Thoracic aorta (tissue), 2 donors: ENCODE measurements at places on chromosomes 4 and X.

GRCh38 chr4:31124008-31124585 lies 403.9 kb downstream of the PCDH7 start:
- no peak overlapping the region for H3K4me3 ChIP-seq
- H3K27ac ChIP-seq: no peak overlapping the region
- DNase-seq: no peak
- H3K4me1 ChIP-seq: peaks cover 8% of the 10 kb centered on the region
- H3K36me3 ChIP-seq: no peaks in the 10 kb centered on the region

GRCh38 chrX:39772057-39772832 lies 325.5 kb downstream of the BCOR start:
- peak overlapping the region; percentile 34 for H3K27ac ChIP-seq
- H3K27me3 ChIP-seq: no peaks in the 10 kb centered on the region
- H3K36me3 ChIP-seq: no peaks in the 10 kb centered on the region
- no peaks in the 10 kb centered on the region for H3K4me1 ChIP-seq

DNA sequence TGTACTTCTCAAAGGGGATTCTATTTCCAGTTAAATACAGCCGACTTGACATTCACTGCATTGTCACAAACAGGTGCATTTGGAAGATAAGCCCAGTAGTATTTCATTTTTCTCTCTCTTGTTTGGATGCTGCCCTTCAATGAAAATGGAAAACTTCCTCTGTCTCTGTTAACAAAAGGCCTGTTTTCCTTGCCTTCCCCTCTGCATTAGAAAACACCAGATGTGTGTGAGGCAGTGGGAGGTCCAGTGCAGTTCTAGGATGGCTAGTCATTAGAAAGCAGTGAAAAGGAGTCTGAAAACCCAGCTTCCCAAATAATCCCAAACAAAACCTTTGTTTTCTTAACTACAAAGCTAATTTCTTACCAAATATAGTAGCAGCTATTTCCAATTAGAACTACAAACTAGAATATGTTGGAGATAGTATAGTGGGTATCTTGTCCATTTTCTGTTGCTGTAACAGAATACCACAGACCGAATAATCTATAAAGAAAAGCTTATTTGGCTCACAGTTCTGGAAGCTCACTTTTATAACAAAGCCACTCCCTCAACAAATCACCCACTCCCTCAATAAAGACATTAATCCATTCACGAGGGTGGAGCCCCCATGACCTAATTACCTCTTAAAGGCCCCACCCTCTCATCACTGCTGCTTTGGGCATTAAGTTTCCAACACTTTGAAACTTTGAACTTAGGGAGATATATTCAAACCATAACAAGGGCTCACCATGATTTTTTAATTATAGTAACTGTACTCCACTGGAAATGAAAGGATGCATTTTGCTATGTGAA lies 452.1 kb upstream of the RPS6KA3 start:
- no peaks in the 10 kb centered on the region for H3K36me3 ChIP-seq
- DNase-seq: no peak
- no peaks in the 10 kb centered on the region for H3K27me3 ChIP-seq
- no peak overlapping the region for H3K27ac ChIP-seq

DNA sequence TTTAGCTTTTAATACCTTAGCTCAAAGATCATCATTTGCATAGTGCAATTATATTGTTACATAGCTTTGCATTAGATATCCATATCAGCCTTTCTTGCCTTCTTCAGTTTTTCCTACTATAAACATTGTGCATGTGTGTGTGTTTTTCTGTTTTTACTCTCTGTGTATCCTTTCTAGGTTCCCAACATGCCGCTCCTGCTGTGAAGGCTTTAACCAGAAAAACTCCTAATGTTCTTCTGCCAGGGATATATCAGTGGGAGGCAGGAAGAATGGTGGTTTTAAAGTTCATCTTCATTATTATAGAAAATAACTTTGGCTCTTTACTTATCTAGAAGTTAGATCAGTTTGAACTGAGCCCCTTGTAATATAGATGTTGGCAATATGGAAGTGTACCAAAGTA lies 61.2 kb downstream of the CPE start:
- no peak overlapping the region for H3K27ac ChIP-seq
- H3K27me3 ChIP-seq: no peaks in the 10 kb centered on the region
- DNase-seq: no peak

- DNase-seq: no peak
- no peaks in the 10 kb centered on the region for H3K36me3 ChIP-seq
- H3K4me3 ChIP-seq: no peak overlapping the region
- H3K27ac ChIP-seq: no peak overlapping the region
These were observed 12.8 kb downstream of the ZFP42 start for GRCh38 chr4:188008377-188008776.

GRCh38 chr4:32454482-32454881 lies 1734.3 kb downstream of the PCDH7 start:
- H3K4me1 ChIP-seq: no peaks in the 10 kb centered on the region
- H3K36me3 ChIP-seq: no peaks in the 10 kb centered on the region
- no peak overlapping the region for H3K4me3 ChIP-seq
- H3K27me3 ChIP-seq: no peaks in the 10 kb centered on the region
- DNase-seq: no peak
- no peak overlapping the region for H3K27ac ChIP-seq

DNA sequence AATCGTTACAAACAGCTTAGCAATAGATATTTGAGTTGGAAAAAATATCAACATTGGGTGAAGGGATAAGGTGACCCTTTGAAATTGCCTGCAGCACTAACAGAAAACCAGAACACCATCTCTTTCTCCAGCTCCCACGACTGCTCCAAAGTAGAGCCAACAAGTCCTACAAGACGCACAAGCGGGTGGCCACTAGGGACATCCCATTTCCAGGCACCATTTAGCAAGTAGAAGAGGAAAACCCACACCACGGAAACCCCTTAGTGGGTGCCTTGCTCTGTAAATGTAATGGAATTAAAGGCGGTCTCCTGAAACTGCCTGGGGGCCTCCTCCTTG lies 1.9 kb downstream of the ARHGAP6 start:
- H3K36me3 ChIP-seq: no peaks in the 10 kb centered on the region
- H3K27me3 ChIP-seq: no peaks in the 10 kb centered on the region
- H3K4me3 ChIP-seq: peak overlapping the region; percentile 73
- H3K27ac ChIP-seq: peak overlapping the region; percentile 53
- no peaks in the 10 kb centered on the region for H3K4me1 ChIP-seq
- no peak for DNase-seq

DNA sequence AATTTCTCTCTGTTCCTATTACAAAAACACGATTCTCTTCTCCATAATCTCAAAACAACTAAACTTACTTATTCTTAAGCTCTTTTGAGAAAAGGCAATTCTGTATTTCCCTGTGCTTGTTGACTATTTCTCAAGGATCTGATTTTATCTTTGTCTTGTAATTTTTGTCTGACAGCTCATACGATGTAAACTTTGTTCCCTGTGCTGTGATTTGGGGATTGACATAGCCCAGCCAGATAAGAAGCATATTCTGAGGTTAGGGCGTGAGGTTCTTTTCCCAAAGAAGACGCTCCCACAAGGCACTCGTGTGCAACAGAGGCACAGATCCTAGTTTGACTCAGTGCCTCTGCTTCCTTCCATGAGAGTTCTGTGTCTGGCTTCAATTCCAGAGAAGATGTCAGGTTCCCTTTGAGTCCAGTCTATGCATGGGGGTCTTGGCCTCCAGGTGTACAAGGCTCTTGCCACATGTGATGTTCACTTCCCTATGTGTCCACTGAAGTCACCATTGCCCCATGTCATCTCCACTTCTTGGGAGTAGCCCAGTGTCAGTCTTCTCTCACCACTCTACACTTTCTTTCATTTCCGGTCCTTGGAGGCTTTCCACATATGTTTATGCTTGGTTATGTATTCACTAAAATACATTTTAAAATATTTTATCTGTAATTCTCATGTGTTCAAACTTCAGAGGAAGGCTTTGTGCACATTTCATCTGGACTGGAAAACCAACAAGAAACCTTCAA lies 94.8 kb downstream of the MID1 start:
- H3K4me3 ChIP-seq: no peak overlapping the region
- H3K4me1 ChIP-seq: no peaks in the 10 kb centered on the region
- H3K36me3 ChIP-seq: no peaks in the 10 kb centered on the region
- H3K27ac ChIP-seq: no peak overlapping the region
- no peaks in the 10 kb centered on the region for H3K27me3 ChIP-seq

DNA sequence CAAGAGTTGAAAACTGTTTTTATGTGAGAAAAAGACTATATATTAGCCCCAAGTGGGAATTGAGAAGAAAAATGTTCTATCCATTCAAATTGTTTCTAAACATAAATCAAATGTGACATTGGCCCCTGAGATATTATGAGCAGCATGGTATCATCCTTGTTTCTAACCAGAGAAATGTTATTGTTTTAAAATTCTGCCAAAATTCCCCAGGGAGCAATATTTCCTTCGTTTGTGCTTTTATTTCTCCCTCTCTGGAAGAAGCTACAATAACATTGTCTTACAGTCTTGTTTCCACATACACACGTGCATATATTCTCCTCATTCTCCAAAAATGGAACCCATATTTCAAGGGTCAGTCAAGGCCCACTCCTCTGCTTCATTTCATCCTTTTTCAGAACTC lies 46.7 kb downstream of the MAGEB17 start:
- H3K36me3 ChIP-seq: no peaks in the 10 kb centered on the region
- DNase-seq: no peak
- H3K4me3 ChIP-seq: no peak overlapping the region
- no peak overlapping the region for H3K27ac ChIP-seq
- H3K27me3 ChIP-seq: no peaks in the 10 kb centered on the region

GRCh38 chrX:131987252-131987651 lies 35.9 kb upstream of the STK26 start:
- no peak overlapping the region for H3K4me3 ChIP-seq
- H3K27ac ChIP-seq: no peak overlapping the region
- no peaks in the 10 kb centered on the region for H3K4me1 ChIP-seq
- DNase-seq: no peak
- H3K36me3 ChIP-seq: no peaks in the 10 kb centered on the region

DNA sequence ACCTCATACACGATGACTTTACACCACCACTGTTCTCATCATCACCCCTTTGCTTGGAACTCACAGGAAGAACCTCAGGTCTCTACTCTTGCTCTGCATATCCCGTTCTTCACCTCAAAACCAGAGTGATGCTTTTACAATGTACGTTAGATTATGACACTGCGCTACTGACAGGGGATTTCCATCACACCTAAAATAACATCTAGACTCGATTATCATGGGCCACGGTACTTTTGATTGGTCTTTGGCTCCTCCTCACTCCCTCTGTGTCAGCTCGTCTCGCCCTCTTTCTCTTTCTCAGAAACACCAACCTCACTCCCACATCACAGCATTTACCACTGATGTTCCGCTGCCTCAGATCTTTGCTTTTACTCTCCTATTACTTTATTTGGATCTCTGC lies 172.4 kb downstream of the TLL1 start:
- no peaks in the 10 kb centered on the region for H3K36me3 ChIP-seq
- no peak overlapping the region for H3K27ac ChIP-seq
- H3K4me3 ChIP-seq: no peak overlapping the region
- no peaks in the 10 kb centered on the region for H3K27me3 ChIP-seq
- no peaks in the 10 kb centered on the region for H3K4me1 ChIP-seq

- H3K4me1 ChIP-seq: no peaks in the 10 kb centered on the region
- no peak for DNase-seq
- H3K27me3 ChIP-seq: no peaks in the 10 kb centered on the region
- no peak overlapping the region for H3K4me3 ChIP-seq
- H3K27ac ChIP-seq: no peak overlapping the region
These were observed 161.1 kb upstream of the NAP1L5 start for GRCh38 chr4:88858752-88859151.

DNA sequence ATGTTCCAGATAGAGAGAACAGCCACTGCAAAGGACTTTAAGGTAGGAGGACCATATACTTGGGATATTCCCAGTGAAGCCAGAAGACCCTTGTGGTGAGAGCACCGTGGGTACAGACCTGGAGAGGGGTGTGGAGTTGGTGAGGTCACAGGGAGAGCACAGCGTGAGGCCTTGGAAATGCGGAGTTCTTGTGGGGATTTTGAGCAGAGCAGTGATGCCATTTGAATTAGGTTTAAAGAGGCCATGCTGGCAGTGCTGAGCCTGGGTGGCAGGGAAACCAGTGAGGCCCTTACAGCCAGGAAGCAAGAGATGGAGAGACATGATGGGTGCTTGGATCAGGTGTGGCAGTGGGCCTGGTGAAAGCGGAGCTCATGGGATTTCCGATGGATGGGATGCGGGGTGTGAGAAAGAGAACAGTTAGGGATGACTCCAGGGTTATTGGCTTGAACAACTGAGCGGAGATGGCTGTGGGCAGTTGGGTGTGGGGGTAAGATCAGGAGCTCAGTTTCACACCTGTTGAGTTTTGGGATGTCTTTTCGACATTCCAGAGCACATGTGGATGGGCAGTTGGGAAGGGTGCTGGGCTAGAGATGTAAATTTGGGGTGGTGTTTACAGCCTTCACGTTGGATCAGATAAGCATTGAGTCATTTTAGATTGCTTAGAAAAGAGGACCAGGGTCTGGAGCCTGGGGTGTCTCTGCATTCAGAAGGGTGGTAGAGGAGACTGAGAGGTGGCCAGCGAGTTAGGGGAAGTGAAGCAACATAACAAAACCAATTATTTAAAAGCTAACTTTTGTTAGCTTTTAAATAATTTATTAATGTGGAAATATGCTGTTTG lies 68.9 kb downstream of the TMEM131L start:
- H3K36me3 ChIP-seq: no peaks in the 10 kb centered on the region
- H3K4me3 ChIP-seq: no peak overlapping the region
- no peaks in the 10 kb centered on the region for H3K27me3 ChIP-seq
- H3K4me1 ChIP-seq: peaks cover 77% of the 10 kb centered on the region

DNA sequence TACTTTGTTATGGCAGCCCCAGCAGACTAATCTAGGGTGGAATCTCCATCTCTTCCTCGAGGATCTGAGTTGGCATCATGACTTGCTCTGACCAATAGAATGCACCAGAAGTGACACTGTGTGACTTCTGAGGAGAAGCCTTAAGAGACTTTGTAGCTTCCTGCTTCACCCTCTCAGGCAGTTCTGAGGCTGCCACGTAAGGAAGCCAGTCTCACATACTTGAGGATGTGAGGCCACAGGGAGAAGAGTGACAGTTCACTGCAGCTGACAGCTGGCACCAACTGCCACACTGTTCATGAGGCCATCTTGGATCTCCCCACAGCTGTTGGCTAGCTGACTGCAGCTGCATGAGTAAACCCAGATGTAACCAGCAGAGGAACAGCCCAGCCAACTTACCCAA lies 29.3 kb upstream of the BCOR start:
- H3K27ac ChIP-seq: no peak overlapping the region
- peaks cover 25% of the 10 kb centered on the region for H3K4me1 ChIP-seq
- no peaks in the 10 kb centered on the region for H3K36me3 ChIP-seq
- DNase-seq: no peak
- no peak overlapping the region for H3K4me3 ChIP-seq
- H3K27me3 ChIP-seq: no peaks in the 10 kb centered on the region

GRCh38 chr4:177119021-177119471 lies 190.6 kb upstream of the NEIL3 start:
- no peaks in the 10 kb centered on the region for H3K4me1 ChIP-seq
- no peaks in the 10 kb centered on the region for H3K36me3 ChIP-seq

DNA sequence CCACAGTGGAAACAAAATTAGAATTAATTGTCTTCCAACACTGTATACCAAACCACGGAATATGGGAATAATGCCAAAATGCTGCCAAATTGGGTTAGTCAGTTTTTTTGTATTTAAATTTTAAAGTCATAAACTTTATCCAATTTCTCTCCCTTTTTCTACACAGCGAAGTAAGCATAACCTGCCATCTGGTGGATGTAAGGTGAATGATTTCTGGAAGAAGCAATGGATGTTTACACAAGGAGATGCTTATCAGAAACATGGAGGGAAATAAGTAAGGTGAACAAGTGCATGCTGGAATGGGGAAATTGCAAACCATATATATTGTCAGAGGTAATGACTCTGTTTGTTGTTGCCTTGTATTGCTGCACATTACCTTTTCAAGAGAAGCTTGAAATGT lies 691.9 kb downstream of the TECRL start:
- H3K4me3 ChIP-seq: no peak overlapping the region
- no peak for DNase-seq
